ENCODE measurements at places on chromosomes 1 and 21.

DNA sequence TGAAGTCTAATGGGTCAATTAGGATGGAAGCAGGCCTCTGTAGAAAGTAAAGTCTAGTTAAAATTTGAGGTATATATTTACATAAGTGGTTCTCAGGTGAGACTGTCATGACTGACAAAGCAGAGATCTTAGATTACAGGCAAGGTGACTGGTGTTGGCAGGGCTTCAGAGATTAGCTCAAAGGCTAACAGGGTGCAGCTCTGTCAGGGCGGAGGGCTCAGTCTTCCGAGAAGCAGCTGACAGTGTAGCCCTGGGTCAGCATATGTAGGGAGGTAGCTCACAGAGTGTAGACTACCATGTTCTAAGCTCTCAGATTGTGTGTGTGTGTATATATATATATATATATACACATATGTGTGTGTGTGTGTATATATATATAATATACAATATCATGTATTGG lies 54.7 kb downstream of the RBM11 start:
- no peak for DNase-seq

- no peak for DNase-seq
Measured at GRCh38 chr1:66258404-66259105, 275.4 kb upstream of the SGIP1 start.

DNA sequence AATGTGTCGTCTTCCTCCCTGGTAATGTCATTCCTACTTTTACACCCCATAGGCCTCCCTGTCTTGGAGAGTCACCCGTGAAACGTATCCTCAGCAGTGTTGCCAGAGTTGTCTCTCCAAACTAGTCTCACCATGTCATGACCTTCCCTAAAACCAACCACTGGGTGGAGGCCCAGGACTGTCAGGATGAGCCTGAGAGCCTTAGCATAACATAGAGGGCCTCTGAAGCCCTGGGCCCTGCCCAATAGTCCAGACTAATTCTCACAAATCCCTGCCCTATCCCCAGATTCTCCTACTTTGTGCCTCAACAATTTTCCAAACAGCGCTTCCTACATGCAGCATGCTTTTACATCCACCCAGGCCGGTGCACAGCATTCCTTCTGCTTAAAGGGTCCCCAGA lies 29.3 kb upstream of the HSD3B1 start:
- DNase-seq, result no peak

- no peak for DNase-seq
Measured at GRCh38 chr1:25205786-25206185, 26.5 kb downstream of the SYF2 start.

GRCh38 chr1:156591181-156591431 lies 470 bp upstream of the NAXE start:
- no peak for DNase-seq

DNA sequence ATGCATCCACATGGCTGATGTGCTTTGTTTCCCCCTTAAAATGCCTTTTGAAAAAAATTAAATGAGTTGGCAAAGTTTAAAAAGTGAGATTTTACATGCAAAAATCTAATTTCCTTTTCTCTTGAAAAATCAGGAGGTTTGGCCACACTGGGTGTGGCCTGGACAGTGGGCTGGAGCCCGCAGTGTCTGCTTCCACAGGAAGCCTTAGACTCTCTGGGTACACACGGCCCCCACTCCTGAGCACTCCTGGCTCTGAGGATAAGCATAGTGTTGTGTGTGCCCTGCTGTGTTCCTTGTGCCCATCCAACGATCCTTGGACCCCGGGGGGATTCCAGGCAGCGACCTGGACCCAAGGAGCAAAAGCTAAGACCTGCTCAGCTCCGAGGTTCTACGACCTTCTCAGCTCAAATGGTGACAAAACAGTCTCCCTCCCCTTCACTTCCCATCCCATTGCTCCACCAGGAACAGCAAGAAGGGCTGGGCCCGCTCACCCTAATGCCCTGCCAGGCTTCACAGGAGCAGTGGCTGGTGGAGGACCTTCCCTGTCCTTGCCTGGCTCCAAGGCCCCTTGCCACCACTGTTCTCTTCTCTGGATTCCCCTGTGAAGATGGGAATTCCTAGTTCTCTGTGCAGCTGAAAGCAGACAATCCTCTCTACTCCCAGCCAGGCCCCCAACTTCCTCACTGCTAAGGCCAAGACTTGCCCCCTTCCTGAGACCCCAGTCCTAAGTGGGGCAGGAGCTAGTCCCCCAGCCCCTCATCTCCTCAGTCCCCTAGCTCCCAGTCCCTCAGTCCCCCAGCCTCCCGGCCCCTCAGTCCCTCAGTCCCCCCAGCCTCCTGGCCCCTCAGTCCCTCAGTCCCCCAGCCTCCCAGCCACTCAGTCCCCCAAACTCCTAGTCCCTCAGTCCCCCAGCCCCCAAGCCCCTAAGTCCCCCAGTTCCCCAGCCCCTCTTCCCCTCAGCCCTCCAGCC lies 395.8 kb downstream of the PTPRU start:
- DNase-seq, result no peak

- DNase-seq, result peak; percentile 47
Measured at GRCh38 chr1:83882906-83883305, 116.0 kb downstream of the TTLL7 start.

DNA sequence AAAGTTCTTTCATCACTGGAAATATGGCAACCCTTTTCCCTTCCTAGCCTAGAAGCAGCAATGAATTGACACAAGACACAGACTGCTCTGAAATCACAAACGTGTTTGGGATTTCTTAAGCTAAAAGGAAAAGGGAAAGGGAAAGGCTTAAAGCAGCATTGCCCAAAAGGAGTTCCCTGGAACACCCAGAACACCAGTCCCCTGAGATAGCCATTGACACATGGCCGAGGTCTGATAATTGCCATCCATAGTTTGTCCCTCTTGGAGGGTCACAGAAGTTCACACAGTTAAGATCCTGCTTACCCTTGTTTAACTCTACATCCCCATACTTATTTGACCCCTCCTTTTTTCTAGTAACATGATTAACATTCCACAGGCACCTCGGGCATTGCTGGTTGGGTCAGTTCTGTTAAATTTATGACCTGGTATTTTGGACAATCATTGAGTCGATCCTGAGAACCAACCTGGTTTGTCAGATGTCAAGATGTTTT lies 72.9 kb downstream of the ZNF281 start:
- no peak for DNase-seq

DNA sequence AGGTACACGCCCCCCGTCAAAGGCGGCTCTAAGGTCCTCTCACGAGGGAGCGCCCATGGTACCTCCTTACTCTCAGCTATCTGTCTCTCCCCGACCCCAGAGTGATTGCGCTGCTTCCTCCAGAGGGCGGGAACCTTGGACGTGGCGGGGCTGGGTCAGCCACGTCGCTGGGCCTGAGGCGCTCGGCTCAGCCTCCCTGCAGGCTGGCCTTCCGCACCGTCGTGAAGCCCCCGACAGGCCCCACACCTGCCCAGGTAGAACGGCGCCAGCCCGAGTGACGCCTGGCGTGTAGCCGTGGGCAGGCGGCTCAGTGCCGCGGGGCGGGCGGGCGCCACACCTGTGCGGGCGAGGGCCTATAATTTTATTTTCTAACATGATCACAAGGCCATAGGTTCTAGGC lies 122.2 kb upstream of the BEND5 start:
- DNase-seq, result no peak

GRCh38 chr1:36303650-36304360 lies 2.4 kb upstream of the SH3D21 start:
- DNase-seq, result no peak

DNA sequence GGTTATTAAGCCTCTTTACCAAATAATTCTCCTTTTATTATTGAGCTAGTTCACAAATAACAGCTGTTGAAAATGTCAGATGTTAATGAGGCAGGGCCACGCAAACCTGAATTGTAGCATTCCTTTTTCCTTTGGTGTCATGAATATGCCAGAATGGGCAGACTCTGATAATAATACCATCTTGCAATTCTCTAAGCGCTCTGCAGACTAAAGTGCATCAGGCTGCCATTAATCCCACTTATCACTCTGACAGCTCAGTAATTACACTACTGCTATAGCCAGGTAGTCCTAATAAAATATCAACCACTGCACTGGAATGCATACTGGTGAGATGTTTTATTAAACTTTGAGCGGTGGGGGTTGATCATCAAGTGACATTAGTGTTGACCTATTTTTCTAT lies 177.7 kb downstream of the DPYD start:
- DNase-seq, result peak; percentile 1

- no peak for DNase-seq
Measured at GRCh38 chr1:167661527-167662426, 31.7 kb downstream of the RCSD1 start.

DNA sequence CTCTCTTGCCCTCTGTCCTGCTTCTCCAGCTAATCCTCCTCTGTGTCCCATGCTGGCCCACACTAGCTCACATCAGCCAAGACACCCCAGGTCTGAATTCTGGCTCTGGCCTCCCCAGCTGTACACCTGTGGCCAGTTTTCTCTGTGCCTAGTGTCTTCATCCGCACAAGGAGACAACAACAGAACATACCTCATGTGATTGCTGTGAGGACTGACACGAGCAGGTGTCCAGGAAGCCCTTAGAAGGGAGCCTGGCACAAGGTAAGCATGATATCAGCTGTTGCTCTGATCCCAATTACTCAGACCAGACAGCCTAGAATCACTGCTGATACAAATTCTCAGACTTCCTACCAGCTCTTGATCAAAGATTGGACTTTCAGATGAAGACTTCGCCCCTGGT lies 71.2 kb upstream of the GJB5 start:
- DNase-seq, result no peak

DNA sequence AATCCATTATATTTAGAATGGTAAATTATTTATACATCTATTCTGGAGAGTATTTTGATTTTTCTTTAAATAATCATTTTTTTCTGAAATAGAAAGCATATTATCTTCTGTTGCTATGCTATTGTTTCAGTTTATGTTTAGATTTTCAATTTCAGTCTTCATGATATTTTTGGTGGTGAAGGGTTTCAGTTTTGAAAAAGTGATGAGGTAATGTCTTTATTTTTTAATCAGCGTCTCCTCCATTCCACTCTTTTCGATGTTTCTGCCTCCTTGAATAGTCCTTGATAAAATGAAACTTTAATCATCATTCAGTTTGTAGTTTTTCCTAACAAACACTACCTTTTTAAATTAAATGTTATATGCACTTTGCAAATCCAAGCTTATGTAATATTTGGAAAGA lies 428.6 kb downstream of the PTPRC start:
- DNase-seq, result no peak

DNA sequence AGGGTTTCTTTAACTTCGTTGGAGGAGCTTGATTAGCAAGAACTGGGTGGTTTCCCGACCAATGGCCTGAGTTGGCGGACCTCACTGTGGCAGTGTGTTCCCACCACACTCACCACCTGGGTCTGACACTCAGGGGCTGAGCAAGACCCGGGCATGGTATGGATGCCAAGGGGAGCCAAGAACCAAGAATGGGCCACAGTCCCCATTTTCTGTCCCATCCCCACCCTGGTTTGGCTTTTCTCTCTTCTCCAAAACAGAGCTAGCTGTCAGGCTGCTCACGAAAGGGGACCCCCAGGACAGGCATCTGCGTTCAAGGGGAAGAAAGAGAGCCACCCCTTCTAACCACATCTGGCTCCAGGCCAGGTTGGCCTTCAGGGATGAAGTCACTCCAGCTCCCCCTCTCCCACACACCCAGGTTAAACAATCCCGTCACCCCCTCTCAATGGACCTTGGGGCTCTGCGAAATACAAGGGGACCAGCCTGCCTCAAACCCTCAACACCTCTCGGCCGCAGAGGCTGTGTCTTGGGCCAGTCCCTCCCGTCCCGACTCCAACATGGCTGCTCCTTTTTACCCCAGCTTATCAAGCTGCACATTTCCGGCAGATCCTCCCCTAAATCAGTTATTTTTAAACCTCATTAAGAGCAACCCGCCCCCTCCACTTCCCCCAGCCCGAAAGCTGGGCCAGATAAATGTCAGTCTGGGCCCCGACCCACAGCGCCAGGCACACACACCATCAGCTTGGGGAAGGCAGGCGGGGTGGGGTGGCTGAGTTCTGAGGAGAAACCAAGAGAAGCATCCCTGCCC lies 3.4 kb downstream of the TAGLN2 start:
- peak; percentile 37 for DNase-seq

- no peak for DNase-seq
Measured at GRCh38 chr1:114232691-114233090, 79.0 kb upstream of the SYT6 start.

- DNase-seq, result no peak
Measured at GRCh38 chr1:46484783-46485490, 4.7 kb upstream of the DMBX1 start.

GRCh38 chr1:9721606-9722377 lies 70.3 kb downstream of the PIK3CD start:
- DNase-seq, result peak; percentile 64

- no peak for DNase-seq
Measured at GRCh38 chr1:50427818-50428779, 4.9 kb upstream of the DMRTA2 start.

GRCh38 chr1:93851327-93851712 lies 27.7 kb downstream of the DNTTIP2 start:
- no peak for DNase-seq

- no peak for DNase-seq
Measured at GRCh38 chr1:21579791-21580190, 70.6 kb downstream of the ALPL start.

DNA sequence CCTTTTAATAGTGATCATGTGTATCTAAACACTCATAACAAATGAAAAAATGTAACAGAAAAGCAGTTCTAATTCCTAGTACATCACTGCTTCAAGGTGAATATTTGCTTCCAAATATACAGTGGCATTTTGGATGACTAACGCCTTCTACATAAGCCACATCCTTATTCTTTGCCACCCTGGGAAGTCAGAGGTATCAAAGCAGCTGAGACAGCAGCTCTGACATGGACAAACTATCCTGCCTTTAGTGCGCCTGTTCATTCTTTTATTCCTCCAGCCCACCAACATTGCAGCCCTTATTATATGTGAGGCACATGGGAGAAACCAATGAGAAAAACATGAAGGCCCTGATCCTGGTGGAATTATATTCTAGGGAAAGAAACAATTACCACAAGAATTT lies 183.0 kb downstream of the APP start:
- DNase-seq, result no peak

DNA sequence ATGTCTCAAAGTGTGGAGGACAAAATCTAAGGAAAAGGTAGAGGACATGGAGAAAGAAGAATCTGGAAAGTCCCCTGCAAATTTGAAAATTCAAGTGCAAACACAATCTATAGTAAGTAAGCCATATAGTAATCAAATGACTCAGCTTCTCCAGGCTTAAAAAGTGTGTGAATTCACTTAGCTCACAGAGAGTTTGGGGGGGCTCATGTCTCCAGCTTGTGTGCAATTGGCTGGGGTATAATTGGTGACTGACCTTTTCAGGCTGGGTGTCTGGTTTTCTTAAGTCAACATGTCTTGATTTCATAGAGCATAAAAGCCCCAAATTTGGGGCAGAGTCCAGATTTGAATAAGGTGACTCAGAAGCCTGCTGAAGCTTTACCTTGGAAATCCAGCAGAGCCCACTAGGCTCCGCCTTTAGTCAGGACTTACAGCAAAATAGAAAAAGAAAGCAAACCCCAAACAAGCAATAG lies 8.6 kb downstream of the CLDN14 start:
- DNase-seq, result no peak

GRCh38 chr1:178271471-178271870 lies 177.6 kb downstream of the RASAL2 start:
- DNase-seq, result no peak

DNA sequence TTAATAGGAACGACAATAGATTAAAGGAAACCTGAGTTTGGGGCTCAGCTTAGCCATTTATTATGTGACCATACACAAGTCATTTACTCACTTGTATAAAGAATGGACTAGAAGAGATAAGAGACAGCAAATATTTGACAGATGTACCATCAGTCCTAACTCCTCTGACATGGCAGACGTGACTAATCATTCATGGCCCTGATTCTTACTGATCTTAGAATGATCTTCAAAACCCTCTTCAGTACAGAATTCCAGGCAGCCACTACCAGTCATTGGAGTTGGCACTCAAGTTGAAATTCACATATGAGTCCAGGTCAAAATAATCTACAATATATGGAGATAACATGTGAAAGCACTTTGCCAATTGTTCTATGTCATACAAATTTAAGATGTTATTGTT lies 21.0 kb upstream of the POU2F1 start:
- no peak for DNase-seq

Measured in SK-N-DZ (cell line).